ENCODE measurements at places on chromosomes 3 and 15.

DNA sequence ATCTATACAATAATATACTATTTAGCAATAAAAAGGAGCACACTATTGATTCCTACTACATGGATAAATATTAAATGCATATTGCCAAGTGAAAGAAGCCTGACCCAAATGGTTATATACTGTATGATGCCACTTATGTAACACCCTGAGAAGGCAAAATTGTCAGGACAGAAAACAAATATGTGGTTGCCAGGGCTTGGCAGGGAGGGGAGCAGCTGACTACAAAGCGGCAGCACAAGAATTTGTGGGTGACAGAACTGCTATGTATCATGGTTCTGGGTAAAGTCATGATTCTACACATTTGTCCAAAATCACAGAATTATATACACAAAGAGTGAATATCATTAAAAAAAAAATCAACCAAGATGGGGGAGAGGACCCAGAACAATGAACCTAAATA, 22.5 kb downstream of the TBC1D2B start:
- DNase-seq = no peak

GRCh38 chr3:45604066-45604465, 9.5 kb downstream of the LIMD1 start:
- DNase-seq = no peak

- no peak for DNase-seq
Observed at GRCh38 chr15:75360391-75360790, 8.0 kb downstream of the MAN2C1 start.

- DNase-seq = no peak
Observed at GRCh38 chr3:129187857-129188256, 4.2 kb upstream of the CNBP start.

DNA sequence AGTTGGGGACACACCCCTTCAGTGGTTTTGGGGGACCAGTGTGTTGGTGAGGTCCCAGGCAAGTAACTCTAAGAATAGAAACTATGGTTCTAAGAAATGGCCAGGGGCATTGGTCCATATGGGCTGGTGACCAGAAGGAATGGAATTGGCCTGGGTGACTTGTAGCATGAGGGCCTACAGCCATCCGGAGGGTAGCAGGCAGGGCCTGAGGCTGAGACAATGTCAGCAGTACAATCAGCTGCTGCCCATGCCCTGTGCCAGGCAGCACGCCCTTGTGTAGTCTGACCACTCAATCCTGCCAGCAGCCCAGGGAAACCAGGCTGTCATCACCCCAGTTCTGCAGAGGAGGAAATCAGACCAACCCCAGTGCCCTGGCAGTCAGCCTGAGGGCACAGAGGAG, 100.6 kb downstream of the DNAJB8 start:
- no peak for DNase-seq

- no peak for DNase-seq
Observed at GRCh38 chr15:98555173-98555515, 93.2 kb upstream of the IGF1R start.

- no peak for DNase-seq
Observed at GRCh38 chr3:139311557-139311956, 32.3 kb upstream of the MRPS22 start.

DNA sequence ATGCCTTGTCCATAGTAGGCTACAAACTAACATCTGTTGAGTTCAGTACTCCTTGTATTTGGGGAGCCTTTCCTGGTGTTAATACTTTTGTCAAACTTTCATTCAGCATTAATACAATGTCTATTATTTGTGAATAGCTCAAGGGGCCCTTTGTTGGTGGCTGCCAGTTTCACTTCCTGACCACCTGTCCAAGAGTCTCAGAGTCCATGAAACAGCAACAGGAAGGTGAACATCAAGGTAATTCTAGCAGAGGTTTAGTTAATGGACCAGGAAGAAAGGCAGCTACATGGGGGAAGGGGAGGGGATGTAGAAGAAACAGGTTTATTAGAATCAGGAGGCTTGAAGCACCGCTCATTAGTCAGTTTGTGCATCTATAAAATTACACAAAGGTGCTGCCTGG, 386.9 kb downstream of the PDCD6IP start:
- DNase-seq = peak; percentile 3
